ENCODE measurements at places on chromosomes 5 and 9.

DNA sequence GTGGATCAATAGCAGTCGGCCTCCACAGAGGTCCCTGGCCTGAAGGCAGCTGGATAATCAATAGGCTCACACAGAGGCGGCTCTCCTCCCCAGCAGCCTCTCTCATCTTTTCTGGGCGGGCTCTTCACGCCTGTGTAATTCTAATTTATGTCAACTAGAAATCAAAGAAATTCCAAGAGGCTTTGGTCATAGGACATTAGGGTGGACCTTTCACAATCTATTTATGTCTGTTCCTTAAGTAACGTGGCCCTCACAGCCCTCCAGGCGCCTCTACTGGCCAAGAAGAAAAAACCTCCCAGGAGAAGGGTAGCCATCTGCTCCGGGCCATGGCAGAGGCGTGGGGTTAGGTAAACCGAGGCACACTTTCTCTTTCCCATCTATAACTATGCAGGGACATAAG, 205.1 kb upstream of the EFNA5 start:
- no peak for DNase-seq

GRCh38 chr5:2039180-2039531, 156.4 kb upstream of the IRX4 start:
- DNase-seq = no peak

- no peak for DNase-seq
Measured at GRCh38 chr9:22119522-22120158, 110.5 kb upstream of the CDKN2B start.

DNA sequence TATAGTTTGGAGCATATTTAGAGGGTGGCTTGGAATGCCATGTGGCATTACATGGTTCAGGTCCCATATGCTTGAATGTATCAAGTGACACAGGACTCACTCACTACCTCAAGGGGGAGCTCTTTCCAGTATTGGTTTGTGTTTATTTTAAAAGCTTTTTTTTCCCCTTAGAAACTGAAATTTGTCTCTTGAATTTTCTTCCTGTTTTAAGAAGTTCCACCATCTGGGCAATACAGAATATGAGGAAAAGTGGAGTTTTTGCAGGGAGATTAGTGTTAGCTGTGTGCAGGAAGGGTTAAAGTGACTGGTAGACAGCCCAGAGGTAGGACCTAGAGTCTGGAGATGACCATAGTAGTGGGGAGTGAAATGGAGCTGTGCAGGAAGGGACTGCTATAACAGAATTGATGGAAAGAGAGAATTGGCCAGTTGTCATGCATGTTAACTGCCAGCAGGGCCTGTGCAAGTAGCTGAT, 36.6 kb downstream of the CTNNA1 start:
- DNase-seq = no peak
